ENCODE measurements at places on chromosomes 16 and 17.

DNA sequence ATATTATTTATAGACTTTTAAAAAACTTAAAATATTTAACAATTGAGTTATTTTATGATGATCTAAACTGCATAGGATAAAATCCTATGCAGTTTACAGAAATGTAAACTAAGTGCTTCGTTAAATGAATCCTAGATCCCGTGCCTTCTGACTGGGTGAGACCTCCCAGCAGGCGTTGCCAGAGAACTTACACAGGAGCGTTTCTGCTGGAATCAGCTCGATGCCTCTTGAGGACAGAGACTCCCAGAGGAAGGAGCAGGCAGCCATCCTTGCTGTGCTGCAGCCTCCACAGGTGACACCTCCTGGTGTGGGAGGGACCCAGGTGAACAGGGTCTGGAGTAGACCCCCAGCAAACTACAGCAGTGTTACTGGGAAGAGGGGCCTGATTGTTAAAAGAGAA, 160.4 kb downstream of the WWOX start:
- no peak for DNase-seq

DNA sequence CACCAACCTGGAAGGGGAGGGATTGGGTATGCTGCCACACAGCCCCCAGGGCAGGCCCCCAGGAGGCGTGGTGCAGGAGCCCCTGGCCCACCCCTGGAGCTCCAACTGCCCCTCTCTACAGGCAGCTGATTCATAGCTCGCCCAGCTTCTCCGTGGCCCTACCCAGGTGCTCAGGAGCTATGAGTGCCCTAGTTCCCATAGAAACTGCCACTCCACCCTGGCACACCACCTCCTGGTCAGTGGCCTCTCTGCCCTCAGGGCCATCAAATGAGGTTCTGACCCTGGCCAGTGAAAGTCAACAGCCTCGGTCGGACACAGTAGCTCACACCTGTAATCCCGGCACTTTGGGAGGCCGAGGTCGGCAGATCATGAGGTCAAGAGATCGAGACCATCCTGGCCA, 18.0 kb downstream of the CNGB1 start:
- no peak for DNase-seq

GRCh38 chr17:15966879-15967248, 21.9 kb downstream of the ADORA2B start:
- DNase-seq, result no peak

- DNase-seq, result no peak
Measured at GRCh38 chr16:7688811-7689210, 356.2 kb downstream of the RBFOX1 start.

DNA sequence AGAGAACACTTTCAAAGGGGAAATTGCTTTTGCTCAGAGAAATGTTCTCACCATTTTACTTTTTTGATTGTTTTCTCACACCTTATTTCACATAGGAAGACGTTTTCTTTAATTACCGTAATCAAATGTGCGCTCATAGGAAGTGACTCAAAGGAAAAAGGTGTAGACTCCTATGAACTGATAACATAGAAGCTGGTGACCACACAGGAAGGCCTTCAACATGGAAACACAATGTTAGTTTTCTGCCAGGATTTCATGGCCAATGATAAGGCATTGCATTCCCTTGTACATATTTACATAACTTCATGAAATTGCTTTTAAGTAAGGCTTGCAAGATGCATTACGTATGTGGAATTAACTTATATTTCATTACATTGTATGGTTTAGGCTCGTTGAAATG, 40.9 kb upstream of the KCNJ16 start:
- no peak for DNase-seq

DNA sequence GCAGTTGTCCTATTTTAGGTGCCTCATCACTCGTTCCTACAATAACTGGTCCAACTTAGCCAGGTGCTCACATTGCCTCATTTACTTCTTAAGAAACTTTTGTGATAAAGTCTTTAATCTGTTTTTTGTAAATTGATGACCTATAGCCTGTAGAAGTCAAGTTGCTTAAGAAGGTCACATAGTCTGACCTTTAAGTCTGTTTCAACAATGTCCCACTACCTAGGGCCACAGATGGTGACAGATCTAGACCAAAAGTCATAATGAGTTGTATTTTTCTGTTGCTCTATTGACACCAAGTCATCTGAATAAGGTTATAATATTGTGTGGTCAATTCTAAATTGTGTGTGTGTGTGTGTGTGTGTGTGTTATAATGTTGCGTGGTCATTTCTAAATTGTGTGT, 45.1 kb downstream of the ABCA9 start:
- DNase-seq, result no peak

DNA sequence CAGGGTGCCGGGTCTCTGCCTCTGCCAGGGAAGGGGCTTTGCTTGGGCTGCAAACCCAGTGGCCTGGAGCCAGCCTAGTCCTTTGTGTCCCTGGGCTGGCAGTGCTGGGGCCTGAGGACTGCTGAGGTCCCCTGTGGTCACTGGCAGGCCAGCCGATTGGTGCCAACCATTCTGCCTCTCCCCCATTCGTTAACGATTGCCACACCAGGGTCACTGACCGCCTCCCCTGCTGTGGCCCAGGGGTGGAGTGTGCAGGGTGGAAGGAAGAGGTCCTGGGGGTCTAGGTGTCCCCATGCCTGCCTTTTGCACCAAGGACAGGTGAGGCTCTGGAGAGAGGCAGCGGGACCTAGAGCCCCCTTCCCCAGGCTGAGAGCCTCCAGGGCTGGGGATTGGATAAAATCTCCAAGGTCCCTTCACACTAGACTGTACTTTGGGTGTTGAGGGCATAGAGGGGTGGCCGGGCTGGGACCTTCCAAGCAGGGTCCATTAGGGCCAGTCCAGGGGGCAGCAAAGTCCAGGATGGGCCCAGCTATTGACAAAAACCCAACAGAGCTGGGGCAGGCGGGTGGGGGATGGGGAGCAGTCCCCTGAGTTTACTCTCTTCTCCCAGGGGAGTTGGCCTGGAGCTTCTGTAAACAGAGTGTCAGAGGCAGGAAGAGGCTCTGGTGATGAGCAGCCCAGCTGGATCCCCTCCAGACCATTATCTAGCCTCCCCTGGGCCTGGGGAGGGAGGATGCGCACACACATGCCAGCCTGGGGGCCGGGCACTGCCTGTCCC, 1.1 kb downstream of the VASN start:
- DNase-seq, result no peak

DNA sequence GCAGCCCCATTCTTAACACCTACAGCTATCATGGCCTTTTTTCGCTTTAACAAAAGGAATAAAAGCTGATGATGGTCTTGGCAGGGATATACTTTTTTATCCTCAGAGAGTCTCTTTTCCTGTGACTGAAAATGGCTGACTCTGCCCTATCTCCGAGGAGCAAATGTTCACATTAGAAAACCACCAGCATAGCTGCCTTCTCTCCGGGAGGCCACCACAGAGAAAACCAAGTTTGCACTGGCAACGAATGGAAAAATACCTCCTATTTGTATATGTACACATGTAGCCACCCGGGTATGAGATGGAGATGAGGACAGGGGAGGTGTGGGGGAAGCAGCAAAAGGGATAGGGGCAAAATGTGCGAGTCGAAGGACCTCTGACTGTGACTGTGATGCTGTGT, 88.2 kb downstream of the STX8 start:
- DNase-seq, result no peak

GRCh38 chr17:55436224-55437158, 14.9 kb upstream of the MMD start:
- DNase-seq, result no peak

DNA sequence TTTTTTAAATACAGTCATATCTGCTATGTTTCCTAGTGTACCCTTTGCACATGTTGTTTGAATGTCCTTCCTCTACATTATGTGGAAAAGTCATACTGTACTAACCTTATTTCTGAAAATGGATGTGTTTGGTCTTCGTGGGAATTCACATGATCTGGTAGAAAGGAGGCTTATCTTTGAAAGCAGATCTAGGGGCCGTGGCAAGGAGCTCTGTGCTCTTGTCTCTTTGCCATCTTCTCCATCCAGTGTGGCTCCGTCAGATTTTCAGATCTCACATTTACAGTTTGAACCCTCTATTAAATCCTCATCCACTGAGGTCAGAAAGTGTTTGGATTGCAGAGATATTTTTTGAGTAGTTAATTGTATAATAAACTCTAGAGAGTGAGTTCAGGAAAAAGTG, 32.9 kb downstream of the MAP2K4 start:
- DNase-seq, result no peak

DNA sequence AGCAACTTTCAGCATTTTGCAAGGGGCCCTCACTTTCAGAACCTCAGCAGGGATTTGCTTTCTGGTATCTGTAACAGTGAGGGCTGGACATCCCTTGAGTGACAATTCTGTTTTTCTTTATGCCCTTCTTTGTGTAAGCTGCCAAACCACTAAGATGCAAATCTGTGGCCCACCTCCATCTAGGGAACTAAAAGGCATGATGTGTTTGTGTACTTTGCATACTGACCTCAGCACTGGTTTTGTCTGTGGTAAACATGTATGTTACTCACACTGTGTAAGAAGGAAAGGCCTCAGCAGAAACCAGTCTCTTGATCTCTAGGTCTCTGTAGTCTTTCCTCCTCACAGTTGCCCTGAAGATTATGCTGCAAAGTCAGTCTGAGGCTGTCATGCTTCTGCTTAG, 396.6 kb upstream of the DYNLRB2 start:
- peak; percentile 47 for DNase-seq

- DNase-seq, result no peak
Measured at GRCh38 chr17:64706224-64707049, 44.3 kb upstream of the SMURF2 start.

GRCh38 chr17:81578561-81579225, 26.5 kb upstream of the FAAP100 start:
- no peak for DNase-seq

GRCh38 chr17:54982399-54982798, 13.8 kb downstream of the STXBP4 start:
- no peak for DNase-seq

DNA sequence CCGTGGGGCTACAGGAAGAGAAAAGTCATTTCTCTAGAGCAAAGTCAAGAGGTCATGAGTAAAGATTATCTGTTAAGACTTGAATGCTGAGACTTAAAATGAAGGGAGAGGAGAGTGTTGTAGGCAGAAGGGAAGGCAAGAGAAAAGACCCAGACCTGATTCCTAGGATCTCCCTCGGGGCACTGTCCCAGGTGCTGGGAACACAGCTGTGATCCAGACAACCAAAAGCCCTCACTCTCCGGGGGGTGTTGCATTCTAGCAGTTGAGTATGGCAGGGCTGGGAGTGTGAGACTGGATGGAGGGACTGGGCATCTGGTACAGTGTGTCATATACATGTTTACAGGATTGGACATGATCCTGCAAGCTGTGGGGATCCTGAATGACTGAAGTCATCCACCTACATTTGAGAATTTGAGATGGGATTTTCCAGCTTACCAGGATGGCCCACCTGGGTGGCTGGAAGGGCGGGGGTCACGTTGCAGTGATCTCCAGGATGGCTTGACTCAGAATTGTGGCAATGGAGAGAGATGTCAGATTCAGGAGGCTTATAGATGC, 29.1 kb downstream of the ARSG start:
- no peak for DNase-seq

GRCh38 chr17:42681976-42682721, at the start of gene CNTNAP1:
Gene CNTNAP1, plus strand, starts transcription at chr17:42682531. Its CDS starts 299 bp downstream, at chr17:42682830.
- DNase-seq, result no peak

GRCh38 chr17:72726936-72727335, 365.6 kb downstream of the SLC39A11 start:
- no peak for DNase-seq

GRCh38 chr16:61050547-61050946, 985.7 kb downstream of the CDH8 start:
- DNase-seq, result no peak

- no peak for DNase-seq
Measured at GRCh38 chr17:40086150-40087044, 14.0 kb downstream of the NR1D1 start.

- DNase-seq, result no peak
Measured at GRCh38 chr17:4469552-4469951, 29.1 kb upstream of the SPNS2 start.

DNA sequence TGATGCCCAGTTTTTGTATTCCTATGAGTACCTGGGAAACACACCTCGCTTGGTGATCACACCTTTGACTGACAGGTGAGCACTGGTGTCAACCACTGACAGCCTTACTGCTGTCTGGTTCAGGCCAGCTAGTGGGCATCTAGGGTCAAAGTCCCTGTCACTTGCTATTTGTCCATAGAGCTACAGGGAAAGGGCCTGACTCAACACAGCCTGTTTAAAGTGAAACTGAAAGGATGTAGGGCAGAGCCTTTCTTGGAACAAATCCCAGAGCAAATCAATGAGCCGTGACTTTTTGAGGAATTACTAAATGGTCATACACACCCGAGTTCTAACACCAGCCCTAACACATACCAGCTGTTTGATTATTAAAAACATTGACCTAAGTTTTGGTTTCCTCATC, 106.8 kb downstream of the DNAH9 start:
- DNase-seq, result no peak

DNA sequence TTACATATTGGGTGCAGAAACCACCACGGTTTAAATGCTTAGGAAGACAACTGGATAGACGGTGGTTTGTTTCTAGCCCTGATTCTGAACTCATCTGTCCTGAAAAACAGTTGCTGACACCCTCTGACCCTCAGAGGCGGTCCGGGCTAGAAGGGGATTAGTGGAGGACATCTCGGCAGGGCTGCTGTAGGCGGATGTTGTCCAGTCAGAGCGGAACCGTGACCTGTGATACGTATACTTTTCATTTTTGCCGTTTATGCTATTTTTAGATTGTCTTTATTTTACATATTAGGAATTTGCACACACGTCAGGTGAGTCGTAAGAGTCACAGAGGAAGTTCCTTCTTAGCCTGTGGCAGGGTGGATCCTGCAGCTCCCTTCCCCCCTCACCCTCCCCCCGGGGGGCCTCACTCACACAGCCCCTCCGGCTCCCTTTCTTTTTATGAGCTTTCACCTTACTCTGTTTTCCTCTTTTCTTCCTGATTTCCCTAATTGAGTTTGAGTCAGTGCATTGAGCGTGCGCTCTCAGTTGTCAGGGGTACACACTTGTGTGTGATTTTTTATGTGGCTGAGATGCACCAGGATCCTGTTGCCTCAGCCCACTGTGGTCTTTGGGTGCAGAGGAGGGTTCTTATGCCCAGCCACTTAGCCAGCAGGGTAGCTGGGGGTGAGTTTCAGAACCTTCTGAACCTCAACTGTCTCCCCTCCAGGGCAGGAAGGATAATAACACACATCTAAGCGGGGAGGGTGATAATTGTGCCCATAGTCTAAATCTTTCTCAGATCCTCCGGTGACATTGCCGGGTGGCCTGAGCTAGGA, 211.1 kb upstream of the CHMP6 start:
- DNase-seq, result no peak

Data from AG04450 (cell line).